ENCODE measurements at places on chromosomes 13 and 19. TPM values are rescaled to one million over a fixed set of nuclear protein-coding genes. Genes with fewer than 3 reads are reported as not detected.

CGB8 gene
- polyA plus RNA-seq = not detected

SLAIN1 gene
- polyA plus RNA-seq = 49.8 TPM

APBA3 gene
- polyA plus RNA-seq = 37.0 TPM

TPTE2 gene
- polyA plus RNA-seq = not detected

PDE4A gene
- 0.81 TPM for polyA plus RNA-seq

PTPRH gene
- polyA plus RNA-seq = not detected

ZNF835 gene
- polyA plus RNA-seq = 0.64 TPM

ZNF541 gene
- not detected for polyA plus RNA-seq

DNA sequence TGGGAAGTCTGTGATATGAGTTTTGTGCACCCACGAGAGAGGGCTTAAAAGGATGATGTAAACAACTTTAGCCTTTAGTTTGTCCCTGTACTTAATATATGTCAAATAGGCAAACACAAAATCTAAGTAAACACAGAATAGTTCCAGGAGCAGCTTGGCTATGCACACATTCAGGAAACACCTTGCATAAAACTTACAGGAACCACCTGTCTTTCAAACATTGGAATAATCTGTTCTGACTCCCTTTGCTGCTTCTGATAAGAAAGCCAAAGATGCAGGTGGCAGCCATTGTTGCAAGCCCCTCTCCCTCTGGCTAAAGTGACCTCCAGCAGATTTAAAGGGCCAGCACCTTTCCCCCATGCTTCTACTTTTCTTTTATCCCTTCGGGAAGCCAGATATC, 4.7 kb downstream of the EEF1AKMT1 start:
- DNase-seq = no peak

- no peak for DNase-seq
Measured at GRCh38 chr19:6694147-6694815, 24.3 kb upstream of the TNFSF14 start.

- no peak for DNase-seq
Measured at GRCh38 chr13:113922412-113923118, 51.3 kb downstream of the C13orf46 start.

DNA sequence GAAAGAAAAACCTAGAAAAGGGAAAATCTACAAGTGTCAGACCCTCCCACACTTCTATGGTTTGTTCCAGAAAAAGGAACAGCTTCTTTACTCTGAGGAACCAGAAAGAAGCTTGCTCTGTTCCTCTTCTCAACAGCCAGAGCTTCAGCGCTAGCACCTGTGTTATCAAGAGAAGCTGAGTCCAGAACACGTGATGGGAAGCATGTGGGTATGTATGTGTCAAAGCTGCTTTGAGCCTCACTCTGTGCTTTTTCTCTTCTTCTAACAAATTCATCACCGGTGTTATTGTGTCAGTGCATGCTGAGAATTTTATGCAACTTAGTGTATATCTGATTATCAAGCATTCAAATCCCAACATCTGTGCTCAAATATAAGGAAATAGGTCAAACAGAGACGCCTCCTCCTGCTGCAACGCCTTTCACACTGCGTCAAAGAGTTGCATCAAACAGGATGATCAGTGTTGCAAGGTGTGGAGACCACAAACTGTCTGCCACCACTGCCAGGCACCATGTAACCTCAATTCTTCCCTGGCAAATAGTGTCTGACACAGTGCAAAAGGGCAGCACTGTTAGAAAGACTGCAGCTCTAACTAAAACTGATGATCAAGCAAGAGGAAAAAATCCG, 83.9 kb downstream of the LRRC63 start:
- DNase-seq = peak; percentile 85

DNA sequence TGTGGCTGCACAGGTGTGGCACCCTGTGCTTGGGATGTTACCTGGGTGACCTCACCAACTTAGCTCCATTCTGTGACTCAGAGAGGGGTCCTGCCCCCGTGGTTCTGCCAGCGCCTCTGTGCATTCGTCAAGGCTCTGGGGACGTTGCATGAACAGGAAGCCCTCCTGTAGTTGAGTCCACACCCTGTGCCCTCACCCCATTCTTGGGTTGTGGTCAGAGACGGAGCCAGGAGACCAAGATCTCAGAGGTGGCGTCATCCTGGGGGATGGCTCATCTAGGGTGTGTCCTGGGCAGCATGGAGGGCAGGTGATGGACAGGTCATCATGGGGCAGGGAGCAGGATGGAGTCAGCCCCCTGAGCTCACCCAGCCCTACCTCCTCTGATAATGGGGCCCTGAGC, 2.5 kb downstream of the COX6B2 start:
- DNase-seq = peak; percentile 25

- peak; percentile 58 for DNase-seq
Measured at GRCh38 chr19:2253106-2254063, 2.8 kb downstream of the JSRP1 start.

DNA sequence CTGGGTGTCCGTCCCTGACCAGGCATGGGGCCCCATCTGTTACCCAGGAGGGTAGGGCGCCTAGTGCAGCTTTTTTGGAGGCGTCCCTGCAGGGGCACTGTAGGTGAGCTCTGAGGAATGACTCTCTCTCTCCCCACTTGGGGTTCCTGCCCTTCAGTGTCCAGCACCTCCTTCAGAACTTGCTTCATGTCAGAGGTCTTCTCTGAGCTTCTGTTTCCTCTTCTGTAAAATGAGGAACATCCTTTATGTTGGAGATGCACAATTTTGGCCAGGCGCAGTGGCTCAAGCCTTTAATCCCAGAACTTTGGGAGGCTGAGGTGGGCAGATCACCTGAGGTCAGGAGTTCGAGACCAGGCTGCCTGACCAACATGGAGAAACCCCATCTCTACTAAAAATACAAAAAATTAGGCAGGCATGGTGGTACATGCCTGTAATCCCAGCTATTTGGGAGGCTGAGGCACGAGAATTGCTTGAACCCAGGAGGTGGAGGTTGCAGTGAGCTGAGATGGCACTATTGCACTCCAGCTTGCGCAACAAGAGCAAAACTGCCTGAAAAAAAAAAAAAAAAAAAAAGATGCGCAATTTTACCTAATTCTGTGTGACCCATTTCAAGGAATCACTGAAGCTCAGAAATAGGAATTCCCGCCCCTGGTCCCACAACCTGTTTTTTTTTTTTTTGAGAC, 15.2 kb upstream of the PIK3R2 start:
- DNase-seq = no peak

DNA sequence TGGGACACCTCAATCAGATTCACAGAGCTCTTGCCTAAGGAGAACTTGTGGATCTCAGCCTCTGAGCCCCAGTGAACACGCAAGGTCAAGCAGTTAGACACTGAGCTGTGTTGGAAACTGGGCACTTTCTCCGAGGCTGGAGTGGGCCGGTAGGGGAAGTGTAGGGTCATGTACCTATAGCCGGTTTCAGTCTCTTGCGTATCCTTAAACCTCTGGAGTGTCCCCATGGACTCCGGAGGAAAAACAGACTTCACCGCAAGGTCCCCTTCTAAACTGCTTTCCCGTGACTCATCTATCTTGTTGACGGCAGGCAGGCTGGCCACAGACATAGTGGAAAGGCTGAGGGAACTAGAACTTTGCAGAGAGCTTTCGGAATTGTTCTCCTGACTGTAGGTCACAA, 11.3 kb downstream of the IQCN start:
- no peak for DNase-seq

GRCh38 chr19:13803038-13803437, 7.8 kb downstream of the ZSWIM4 start:
- no peak for DNase-seq

GRCh38 chr13:102651392-102651791, 43.5 kb downstream of the METTL21C start:
- no peak for DNase-seq

Data from CD4-positive, alpha-beta memory T cell (primary cell).